NCI-H187 (cell line): ENCODE measurements at places on chromosomes 12 and 14.
A peak's percentile ranks its signal among the peaks of the same experiment; 100 is the strongest.

- no peak for DNase-seq
Observed at GRCh38 chr12:24760606-24761378, 188.1 kb downstream of the BCAT1 start.

DNA sequence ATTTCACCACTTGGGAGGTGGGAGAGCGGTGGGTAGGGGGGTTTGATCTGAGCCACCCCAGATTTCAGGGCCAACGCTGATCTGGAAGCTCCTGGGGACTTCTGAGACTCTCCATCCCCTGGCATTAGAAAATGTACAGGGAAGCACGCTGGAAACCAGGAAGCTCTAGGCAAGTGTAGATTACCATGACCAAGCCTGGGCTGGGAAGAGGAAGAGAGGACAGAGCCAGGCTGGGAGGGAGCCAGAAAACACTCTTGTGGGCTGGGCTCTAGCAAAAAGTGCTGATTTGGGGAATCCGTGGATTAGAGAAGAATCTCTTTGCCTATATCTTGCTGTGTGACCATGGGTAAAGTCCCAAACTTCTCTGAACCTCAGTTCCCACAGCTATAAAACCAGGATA, 236.7 kb downstream of the BCL11B start:
- no peak for DNase-seq

DNA sequence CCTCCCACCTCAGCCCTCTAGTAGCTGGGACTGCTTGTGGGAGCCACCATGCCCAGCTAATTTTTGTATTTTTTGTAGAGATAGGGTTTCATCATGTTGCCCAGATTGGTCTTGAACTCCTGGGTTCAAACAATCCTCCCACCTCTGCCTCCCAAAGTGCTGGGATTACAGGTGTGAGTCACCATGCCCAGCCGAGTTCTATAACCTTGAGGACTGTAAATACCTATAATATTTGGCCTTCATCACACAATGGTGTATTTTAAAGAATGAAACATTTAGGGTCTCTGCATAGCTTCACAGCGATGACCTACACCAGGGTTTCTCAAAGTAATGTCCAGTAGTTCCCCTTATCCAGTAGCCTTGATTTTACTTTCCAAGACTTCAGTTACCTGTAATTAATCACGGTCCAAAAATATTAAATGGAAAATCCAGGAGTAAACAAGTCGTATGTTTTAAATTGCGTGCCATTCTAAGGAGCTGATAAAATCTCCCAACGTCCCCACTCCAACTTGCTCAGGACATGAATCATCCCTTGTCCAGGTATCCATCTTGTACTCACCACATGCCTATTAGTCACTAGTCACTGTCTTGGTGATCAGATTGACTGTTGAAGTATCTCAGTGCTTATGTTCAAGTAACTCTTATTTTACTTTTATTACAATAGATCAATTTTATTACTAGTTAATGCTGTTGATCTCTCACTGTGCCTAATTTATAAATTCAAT, 368.2 kb downstream of the BTG1 start:
- DNase-seq, result no peak

- no peak for DNase-seq
Observed at GRCh38 chr12:54598970-54599369, 10.5 kb upstream of the PPP1R1A start.

GRCh38 chr14:64807551-64807950, 72.2 kb downstream of the SPTB start:
- DNase-seq, result no peak

- DNase-seq, result no peak
Observed at GRCh38 chr14:64217308-64217707, 76.9 kb downstream of the ESR2 start.

- no peak for DNase-seq
Observed at GRCh38 chr12:40049268-40049667, 56.6 kb downstream of the SLC2A13 start.

DNA sequence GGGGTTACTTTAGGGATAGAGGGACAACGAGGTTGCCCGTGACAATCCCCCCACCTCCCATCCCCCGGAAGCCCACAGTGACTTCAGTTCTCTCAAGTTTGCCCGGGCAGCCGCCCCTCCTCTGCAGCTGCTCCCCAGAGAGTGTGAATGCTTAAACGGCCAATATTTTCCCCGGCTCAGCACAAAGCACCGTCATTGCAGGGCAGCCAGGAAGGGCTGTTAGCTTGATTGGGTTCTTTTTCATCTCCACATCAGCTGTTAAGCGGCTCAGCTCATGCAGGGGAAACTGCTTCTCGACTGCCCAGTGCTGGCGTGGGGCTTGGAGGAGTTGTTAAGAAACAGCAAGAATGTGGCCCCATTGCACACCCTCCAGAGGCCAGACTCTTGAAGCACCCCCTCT, 120.5 kb upstream of the NCOR2 start:
- DNase-seq, result no peak

DNA sequence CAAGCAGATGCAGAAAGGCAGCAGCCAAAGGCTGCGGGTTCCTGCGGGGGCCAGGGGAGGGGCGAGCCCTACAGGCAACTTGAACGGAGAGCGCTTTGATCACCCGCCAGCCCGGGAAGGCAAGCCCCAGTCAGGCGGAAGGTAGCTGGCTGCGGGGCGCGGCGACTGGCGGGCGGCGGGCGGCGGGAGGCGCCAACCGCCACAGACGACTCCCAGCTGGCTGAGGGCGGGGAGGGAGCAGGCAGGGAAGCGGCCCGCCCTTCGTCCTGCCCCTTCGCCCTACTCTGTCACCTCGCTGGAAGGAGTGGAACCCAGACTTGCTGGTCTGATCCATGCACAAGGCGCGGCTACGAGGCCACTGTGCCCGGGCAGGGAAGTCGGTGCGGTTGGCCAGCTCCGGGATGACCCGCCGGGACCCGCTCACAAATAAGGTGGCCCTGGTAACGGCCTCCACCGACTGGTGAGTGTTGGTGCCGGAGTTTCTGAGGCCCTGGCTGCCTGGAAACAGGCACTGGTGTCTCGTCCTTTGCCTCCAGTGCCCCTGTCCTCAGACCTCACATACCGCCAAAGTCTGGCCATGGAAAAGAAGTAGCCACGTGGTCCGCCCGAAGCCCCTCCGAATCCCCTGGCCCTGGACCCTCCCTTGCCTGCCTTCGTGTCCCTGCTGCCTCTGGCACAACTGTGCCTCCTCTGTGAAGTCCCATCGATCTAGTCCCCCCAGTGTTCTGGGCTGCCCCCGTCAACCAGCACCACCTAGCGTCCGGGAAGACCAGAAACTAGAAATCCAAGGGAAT, 15.4 kb upstream of the CARMIL3 start:
- DNase-seq, result peak; percentile 63

GRCh38 chr12:19248929-19249602, 119.5 kb downstream of the PLEKHA5 start:
- no peak for DNase-seq

GRCh38 chr14:48723841-48724495, 862.2 kb downstream of the RPS29 start:
- DNase-seq, result no peak

- peak; percentile 81 for DNase-seq
Observed at GRCh38 chr12:100668945-100669536, 95.6 kb downstream of the GAS2L3 start.

DNA sequence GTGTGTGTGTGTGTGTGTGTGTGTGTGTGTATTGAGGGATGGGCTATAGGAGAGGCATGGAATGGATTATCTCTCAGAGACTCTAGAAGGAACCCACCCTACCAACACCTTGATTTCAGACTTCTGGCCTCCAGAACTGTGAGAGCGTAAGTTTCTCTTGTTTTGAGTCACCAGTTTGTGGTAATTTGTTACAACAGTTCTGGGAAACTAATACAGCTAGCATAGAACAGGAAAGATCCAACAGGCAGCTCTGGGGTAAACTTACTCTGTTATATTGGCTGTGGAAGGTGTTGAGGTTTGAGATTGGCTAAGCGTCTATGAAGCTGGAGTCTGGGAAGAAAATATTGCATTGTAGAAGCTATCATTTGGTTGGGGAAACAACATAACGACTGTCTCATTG, 334.3 kb downstream of the AACS start:
- DNase-seq, result no peak

GRCh38 chr12:113317122-113317521, 17.8 kb downstream of the SLC8B1 start:
- no peak for DNase-seq

- DNase-seq, result no peak
Observed at GRCh38 chr14:53316504-53316903, 163.4 kb upstream of the DDHD1 start.

DNA sequence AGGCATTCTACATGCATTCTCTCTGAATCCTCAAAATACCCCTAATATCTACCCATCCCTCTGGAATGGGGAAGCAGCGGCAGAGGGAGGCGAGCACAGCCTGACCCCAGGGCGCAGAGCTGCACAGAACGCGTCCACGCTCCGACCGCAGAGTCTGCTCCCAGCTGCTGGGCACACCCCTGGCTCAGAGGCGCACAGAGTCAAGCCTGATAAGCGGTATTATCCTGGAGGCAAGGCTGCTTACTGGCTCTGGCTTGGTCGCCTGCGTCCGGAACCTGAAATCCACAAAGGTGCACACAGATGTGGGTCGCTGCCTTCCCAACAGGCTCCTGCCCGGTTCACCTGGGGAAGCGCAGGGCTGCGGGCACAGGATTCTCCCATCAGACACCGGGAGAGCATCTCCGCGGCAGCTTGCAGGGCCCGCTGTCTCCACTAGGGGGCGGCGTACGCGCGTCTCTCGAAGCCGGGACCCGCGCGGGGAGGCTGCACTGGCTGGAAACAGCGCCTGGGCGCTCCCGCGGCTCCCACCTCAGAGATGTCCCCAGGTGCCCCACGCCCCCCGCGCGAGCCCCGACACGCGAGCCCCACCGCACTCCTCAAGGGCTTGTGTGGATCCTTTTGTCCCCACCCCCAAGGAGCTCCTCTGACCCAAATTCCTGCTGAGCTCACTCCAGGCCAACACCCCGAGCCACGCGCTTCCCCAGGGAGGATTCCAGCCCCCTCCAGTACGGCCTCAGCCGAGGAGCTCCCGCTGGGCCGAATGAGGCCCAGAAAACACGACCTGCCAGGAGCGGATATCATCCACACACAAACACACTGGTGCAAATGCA, 120.1 kb upstream of the FZD10 start:
- no peak for DNase-seq

DNA sequence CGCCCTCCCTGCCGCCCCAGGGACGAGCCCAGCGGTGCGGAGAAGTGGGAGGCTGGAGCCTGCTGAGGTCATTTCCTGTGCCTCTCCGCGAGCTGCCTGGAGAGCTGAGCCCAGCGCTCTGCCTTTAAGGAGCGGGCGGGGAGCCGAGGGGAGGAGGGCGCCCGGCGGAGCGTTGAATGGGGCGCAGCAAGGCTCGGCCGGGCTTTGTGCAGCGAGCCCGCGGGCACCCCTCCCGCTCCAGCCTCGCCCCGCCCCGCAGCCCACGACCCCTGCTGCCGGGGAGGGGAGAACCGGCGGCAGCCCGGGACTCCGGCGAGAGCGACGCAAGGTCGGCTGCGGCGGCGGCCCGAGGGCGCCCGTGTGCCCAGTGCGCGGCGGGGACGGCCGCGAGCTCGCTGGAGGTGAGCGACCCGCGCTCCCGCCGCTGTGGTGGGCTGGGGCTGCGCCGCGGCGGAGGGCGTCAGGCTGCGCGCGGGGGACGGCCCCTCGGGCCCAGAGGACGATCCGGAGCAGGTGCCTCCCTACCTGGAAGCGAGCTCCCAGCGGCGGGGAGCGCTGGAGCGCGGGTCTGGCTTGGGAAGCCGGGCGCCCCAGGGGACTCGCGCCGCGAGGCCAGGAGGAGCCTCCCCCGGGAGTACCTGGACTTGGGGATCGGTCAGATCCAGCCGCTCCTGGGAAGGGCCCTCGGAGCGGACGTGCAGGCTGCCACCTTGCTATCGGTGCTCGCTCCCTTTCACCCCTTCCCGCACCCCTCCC, at the start of gene PLEKHH1:
Gene PLEKHH1 (plus strand): TSS at position 293 of the 756 bp plus-strand sequence. CDS start 8,578 bp downstream, outside the sequence.
- peak; percentile 48 for DNase-seq

- no peak for DNase-seq
Observed at GRCh38 chr12:122082621-122083356, 4.2 kb downstream of the MLXIP start.

DNA sequence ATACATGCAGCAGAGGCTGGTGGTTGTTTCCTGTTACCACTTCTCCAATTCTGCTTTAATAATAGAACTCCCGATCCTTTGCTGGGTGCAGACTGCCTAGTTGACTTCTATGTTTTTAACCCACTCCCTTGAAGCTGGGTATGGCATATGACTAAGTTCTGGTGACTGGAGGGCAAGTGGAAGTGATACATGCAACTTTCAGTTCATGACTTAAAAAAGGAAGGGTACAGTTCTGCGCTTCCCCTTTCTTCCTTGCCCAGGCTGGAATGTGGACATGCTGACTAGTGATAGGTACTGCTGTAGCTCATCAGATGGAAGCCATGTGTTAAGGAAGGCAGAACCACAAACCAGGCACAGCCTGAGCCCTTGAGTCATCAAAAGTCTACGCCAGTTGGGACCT, 2.4 kb upstream of the A2M start:
- DNase-seq, result no peak

- DNase-seq, result no peak
Observed at GRCh38 chr12:102171951-102172350, 25.7 kb downstream of the PMCH start.

DNA sequence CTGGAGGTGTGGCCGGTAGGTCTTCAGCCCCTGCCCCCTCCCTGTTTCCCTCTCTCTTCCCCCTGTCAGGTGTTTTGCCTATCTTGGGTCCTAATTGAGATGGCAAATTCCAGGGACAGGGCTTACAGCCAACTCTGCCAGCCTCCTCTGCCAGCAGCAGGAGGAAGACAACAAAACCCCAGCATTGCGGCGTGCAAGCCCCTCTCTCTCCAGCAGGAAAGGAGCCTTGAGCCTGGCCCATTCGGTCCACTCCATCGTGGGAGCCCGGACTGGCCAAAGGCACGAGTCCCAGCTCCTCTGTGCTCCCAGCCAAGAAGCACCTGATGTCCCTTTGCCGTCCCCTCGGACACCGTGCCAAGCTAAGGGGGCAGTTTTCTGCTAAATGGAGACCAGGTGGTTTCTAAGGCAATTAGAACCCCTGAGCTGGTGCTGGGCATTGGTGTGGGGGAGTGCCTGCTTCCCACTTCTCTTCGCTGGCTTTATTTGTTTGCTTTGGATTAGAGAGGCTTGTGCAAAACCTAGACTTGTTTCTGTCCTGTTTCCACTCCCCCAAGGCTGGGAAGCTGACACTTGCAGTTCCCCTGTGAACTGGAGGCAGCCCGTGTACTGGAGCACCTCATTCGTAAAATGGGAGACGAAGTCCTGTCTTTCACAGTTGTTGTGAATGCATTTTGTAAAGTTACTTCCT, 57.1 kb upstream of the LHX5 start:
- no peak for DNase-seq

- no peak for DNase-seq
Observed at GRCh38 chr14:90140956-90141316, 79.1 kb downstream of the KCNK13 start.

DNA sequence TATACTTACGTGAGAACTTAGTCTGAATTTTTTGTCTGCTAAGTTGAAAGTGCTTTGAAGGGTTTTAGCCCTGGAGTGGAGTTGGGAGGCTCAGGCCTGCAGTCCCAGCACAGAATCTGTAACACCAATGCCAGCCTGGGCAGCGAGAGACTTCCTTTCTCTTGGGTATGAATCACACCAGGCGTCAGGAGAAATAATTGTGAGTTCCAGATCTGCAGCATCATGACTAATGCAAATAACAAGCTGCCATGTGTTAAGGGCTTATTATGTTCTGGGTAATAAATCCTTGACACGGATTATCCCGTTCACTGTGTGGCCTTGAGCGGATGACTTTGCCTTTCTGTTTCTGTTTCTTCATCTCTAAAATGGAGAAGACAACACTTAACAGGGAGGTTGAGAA, 70.6 kb downstream of the B4GALNT3 start:
- DNase-seq, result no peak
